Ascending aorta (tissue), 2 donors: ENCODE measurements at places on chromosomes 5 and 9. TPM values are rescaled to one million over a fixed set of nuclear protein-coding genes. Genes with fewer than 3 reads are reported as not detected.

SET gene
- 102 TPM for total RNA-seq

FOXD4 gene
- total RNA-seq, result not detected

CLTB gene
- 189 TPM for total RNA-seq

DIPK1B gene
- total RNA-seq, result 86.2 TPM

ZDHHC11B gene
- total RNA-seq, result 0.64 TPM

CXCL14 gene
- 45.3 TPM for total RNA-seq

EPB41L4B gene
- not detected for total RNA-seq

DNA sequence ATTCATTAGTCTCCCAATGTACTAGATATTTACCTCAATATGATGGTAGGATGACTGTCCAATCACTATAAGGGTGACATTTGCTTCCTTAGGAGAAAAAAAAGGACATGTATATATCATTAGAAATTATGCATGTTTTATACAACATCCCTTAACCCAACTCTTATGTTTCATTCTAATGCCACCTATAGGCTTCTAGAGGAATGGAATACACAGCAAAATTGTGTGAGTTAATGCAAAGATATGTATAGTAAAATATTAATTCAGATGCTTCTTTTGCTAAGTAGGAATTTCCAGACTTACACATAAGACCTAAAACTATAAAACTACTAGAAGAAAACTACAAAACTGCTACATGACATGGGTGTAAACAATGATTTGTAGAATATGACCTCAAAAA, 3.5 kb downstream of the PRXL2C start:
- H3K27ac ChIP-seq, result no peak overlapping the region
- H3K4me3 ChIP-seq, result no peak overlapping the region
- H3K4me1 ChIP-seq, result peaks cover 7% of the 10 kb centered on the region
- DNase-seq, result no peak
- H3K27me3 ChIP-seq, result no peaks in the 10 kb centered on the region
- peaks cover 30% of the 10 kb centered on the region for H3K36me3 ChIP-seq

- H3K36me3 ChIP-seq, result no peaks in the 10 kb centered on the region
- no peak for DNase-seq
- H3K27ac ChIP-seq, result no peak overlapping the region
- no peaks in the 10 kb centered on the region for H3K4me1 ChIP-seq
- H3K27me3 ChIP-seq, result no peaks in the 10 kb centered on the region
- no peak overlapping the region for H3K4me3 ChIP-seq
Measured at GRCh38 chr9:109723781-109724180, 56.2 kb upstream of the PALM2AKAP2 start.

DNA sequence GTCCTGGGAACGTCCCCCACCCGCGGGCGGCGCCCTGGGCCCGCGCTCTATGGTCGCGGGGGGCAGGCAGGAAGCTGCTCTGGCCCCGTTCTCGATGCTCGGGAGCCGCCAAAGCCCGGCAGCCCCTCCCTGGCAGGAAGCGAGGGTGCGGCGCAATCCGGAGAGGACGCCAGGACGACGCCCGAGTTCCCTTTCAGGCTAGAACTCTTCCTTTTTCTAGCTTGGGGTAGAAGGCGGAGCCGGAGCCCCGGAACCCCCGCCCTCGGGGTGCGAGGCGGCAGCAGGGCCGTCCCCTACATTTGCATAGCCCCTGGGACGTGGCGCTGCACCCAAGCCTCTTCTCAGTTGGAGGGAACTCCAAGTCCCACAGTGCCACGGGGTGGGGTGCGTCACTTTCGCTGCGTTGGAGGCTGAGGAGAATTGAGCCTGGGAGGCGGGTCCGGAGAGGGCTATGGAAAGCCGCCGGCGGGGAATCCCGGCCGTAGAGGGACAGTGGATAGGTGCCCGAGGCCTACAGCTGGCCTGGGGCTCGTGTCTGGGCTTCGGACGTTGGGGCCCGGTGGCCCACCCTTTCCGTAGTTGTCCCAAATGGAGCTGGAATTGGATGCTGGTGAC, at the start of the genes CREB3 and TLN1:
Gene CREB3 (plus strand): TSS at position 482 of the 615 bp plus-strand sequence. CDS start 107 bp downstream, at position 589.
Gene TLN1 (minus strand): TSS at position 11 of the 615 bp plus-strand sequence. CDS start 6,501 bp downstream, outside the sequence.
- peak; percentile 98 for DNase-seq
- peaks cover 27% of the 10 kb centered on the region for H3K4me1 ChIP-seq
- H3K4me3 ChIP-seq, result peak within 1 kb of the TSS; percentile 74
- peaks cover 31% of the 10 kb centered on the region for H3K36me3 ChIP-seq
- no peaks in the 10 kb centered on the region for H3K27me3 ChIP-seq

GRCh38 chr5:142946547-142947426, 176.6 kb downstream of the ARHGAP26 start:
- no peaks in the 10 kb centered on the region for H3K36me3 ChIP-seq
- no peaks in the 10 kb centered on the region for H3K4me1 ChIP-seq
- DNase-seq, result no peak
- H3K27me3 ChIP-seq, result no peaks in the 10 kb centered on the region
- H3K27ac ChIP-seq, result no peak overlapping the region
- no peak overlapping the region for H3K4me3 ChIP-seq

DNA sequence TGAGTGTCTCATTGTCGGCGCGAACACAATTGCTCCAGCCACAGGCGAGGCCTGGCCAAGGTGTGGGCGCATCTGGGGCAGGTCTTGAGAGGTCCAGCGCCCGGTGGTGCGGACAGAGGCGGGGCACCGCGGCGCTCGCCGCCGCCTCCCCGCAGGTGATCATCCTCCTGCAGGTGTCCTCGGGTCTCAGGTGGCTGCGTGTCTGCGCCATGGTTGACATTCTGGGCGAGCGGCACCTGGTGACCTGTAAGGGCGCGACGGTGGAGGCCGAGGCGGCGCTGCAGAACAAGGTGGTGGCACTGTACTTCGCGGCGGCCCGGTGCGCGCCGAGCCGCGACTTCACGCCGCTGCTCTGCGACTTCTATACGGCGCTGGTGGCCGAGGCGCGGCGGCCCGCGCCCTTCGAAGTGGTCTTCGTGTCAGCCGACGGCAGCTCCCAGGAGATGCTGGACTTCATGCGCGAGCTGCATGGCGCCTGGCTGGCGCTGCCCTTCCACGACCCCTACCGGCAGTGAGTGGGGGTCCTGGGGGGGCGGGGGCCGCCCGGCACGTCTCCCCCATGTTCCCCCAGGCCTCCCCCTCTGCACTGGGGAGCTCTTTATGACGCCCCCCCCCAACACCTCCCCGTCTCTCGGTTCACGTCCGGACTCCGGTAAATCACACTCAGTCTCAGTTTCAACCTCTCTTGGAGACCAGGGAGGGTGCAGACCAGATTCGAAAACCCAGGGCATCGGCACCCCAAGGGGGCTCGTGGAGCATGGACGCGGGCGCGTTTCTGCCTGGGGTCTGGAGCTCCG, 446 bp downstream of the NXNL2 start:
- H3K27ac ChIP-seq, result peak overlapping the region; percentile 93
- DNase-seq, result no peak
- H3K4me3 ChIP-seq, result peak overlapping the region; percentile 59
- H3K36me3 ChIP-seq, result no peaks in the 10 kb centered on the region
- H3K4me1 ChIP-seq, result peaks cover 6% of the 10 kb centered on the region
- no peaks in the 10 kb centered on the region for H3K27me3 ChIP-seq
